Adrenal gland (tissue), 19 donors: ENCODE measurements at places on chromosomes 2 and 18. TPM values are rescaled to one million over a fixed set of nuclear protein-coding genes. Genes with fewer than 3 reads are reported as not detected.

Gene SLC14A1
- total RNA-seq: 2.2 TPM

GRCh38 chr2:59440491-59440890 lies 1113.0 kb downstream of the BCL11A start:
- DNase-seq: no peak

Gene IL36RN
- not detected for total RNA-seq

Gene POTEI
- total RNA-seq: not detected

DNA sequence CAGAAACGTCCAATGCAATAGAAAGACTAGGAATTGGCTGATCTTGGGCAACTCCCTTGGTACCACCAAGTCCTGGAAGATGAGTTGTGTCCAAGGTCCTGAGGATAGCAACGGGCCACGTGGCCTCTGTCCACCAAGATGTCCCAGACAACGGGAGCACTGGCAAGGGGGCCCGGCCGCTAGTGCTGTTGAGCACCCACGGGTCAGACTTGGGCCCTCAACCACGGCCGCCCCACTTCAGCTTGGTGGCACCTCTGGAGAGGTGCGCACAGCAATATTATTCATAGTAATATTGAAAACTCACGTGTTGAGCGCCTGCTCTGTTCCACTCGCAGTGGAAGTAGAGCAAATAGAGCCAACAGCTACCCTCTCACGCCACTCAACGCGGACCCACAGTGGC lies 19.0 kb downstream of the PASK start:
- no peak for DNase-seq

DNA sequence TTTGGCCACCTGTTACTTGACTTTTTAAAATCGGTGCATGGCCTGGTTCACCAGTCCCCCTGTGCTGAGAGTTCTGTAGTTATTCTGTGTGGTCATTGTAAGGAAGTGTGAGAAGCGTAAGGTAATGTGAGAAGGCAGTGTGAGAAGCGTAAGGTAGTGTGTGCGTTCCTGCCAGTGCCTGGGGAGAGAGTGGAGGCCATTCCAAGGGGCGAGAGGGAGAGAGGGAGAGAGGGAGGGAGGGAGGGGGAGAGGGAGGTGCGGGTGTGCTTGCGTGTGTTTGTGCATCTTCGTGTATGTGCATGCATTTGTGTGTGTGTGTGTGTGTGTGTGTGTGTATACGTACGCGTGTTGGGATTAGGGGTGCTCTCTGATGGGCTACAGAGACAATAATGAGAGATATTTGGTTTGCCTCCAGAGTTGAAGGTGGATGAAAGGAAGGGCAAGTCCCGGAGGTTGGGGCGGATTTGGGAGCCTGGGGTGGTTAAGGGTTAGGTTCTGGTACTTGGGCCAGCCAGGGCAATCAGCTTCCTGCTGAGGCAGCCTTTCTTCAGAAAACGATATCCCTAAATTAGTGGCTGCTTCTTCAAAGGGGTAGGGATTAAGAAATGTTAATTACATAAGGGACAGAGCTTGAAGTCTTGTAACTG lies 53.7 kb downstream of the SGPP2 start:
- DNase-seq: no peak

DNA sequence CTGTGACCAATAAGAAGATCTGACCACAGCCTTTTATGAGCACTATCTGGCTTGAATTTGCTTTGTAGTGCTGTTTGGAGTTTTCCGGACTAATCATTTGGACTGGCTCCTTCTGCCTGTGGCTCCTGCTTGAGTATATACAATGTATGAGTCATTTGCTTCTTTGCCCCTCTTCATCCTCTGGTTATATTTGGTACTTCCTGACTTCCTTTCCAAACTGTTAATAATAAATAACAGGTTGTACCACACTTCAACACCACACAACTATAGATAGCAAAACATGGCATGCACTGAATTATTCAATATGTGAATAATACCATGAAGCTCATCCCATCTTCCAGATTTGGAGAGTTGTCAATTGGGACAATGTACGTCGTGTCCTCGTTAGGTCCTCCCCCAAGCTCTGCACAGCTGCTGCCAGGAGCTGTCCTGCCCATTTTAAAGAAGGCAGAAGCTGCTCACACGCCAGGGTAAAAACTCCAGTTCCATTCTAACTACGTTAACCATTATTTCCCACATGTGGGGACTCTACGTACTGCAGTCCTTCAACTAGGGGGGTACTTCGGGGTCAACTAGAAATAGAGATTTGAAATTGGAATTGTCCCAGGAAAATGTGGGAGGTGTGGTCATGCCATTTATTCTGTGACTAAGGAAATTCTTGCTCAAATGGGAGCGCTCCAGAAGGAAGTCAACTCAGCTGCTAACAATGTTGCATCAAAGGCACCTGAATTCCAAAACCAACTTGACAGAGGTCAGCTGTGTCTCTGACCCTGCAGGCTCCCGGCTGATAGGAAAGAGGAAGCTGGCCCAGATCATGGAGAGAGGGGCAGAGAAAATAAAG lies 38.1 kb downstream of the ST8SIA5 start:
- no peak for DNase-seq

DNA sequence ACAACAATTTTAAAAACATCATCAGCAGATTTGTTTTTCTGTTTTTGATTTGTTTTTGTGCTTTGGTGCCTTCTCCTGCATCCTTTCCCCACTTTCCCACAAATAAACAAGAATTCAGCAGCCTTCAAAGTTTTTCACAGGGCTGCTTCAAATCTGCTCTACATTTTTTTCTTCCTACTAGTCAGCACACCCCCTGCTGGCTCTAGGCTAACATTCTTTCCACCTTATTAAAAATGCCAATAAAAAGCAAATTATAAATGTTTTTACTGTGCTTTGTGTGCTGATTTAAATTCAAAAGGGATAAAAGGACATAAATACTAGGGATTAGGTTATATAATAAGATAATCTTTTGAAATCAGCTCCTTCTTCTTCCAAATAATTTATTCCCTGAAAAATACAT lies 6.2 kb upstream of the CNTNAP5 start:
- DNase-seq: no peak

DNA sequence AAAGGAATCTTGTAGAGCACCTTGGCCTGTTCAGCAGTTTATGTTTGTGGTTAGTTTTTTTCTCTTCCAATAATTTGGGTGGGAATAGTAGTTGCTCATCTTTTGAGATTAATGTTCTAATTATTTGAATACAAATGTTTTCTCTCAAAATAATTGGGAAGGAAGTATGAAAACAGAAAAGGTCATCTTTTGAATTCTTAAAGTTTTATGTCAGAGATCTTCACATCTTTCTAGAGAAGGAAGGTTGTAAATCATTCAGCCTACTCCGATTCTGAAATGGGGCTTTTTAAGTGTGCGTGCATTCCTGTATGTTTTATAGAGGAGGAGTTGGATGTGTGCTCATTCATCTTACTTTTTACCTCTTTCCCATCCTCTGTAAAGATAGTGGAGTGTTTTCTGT lies 29.0 kb downstream of the GRHL1 start:
- DNase-seq: no peak

DNA sequence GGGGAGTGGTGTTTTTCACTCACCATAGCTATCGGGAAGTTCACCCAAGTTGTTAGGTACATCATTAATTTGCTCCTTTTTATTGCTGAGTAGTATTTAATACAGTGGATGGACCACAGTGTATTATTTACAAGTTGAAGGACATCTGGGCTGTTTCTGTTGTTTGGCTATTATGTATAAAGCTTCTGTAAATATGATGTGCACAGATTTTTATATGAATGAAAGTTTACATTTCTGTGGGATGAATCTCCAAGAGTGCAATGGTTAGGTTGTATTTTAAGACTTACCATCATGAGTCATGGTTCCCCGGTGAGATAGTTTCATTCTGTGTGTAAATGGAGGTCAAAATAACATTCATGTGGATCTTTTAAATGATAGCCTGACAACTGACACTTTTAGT lies 337.4 kb downstream of the PTPRM start:
- no peak for DNase-seq

Gene VSNL1
- 51.1 TPM for total RNA-seq

- no peak for DNase-seq
Observed at GRCh38 chr18:7637269-7637668, 70.2 kb downstream of the PTPRM start.

DNA sequence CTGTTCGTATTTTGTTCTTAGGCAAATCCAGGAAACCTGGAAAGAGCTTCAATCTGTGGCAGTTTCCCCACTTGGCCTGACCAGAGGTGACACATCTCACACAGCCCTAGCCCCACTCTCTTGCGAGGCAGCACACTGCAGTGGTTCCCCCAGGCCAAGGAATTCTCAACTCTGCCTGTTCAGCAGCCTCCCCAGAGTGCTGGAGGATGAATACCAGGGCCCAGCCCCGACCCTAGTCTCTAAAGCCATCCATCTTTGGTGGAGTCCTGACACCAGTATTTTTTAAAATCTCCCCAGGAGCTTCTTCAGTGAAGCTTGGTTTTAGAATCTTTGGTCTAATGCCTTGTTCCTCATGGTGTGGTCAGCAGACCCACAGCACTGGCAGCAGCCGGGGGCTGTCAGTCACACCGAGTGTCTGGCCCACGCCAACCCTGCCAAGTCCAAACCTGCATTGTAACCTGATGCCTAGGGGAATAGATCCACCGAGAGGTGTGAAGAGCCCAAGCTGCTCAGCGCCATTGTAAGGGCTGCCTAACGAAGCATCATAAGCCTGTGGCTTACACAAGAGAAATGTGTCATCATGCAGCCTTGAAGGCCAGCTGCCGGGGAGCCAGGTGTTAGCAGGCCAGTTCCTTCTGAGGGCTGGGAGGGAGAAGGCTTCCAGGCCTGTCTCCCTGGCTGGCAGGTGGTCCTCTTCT lies 428.7 kb upstream of the ID2 start:
- no peak for DNase-seq

GRCh38 chr2:239714116-239714515 lies 311.0 kb downstream of the NDUFA10 start:
- no peak for DNase-seq

Gene GKN2
- not detected for total RNA-seq

DNA sequence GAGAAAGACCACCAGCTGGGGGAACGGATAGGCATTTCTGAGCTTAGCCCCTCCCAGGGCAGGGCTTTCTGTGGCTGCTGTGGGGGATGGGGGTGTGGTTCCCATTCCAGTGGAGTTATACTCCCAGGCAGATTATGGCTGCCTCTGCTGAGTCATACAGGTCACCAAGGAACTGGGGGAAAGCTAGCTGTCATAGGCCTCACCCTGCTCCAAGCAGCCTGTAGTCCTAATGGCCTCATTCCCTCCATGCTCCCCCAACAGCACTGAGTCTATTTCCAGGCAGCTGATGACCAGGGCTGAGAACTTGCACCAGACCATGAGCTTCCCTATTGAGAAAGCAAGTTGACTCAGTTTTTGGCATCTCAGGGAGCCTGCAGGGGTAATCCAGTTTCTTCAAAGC lies 87.1 kb downstream of the GPR39 start:
- no peak for DNase-seq

DNA sequence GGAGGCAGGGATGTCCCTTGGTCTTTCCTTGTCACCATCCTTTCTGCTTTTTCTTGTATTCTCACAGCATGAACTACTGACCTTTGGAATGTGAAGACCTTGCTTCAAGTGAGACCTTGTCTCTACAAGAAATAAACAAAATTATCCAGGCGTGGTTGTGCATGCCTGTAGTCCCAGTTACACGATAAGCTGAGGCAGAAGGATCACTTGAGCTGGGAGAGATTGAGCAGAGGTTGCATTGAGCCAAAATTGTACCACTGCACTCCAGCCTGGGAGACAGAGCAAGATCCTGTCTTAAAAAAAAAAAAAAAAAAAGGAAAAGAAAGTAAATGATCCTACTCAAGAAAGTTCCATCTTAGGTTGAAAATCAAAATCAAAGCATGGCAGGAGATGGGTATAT lies 173.7 kb downstream of the IRS1 start:
- DNase-seq: no peak

- DNase-seq: no peak
Observed at GRCh38 chr2:74006459-74006858, 21.7 kb downstream of the TET3 start.

DNA sequence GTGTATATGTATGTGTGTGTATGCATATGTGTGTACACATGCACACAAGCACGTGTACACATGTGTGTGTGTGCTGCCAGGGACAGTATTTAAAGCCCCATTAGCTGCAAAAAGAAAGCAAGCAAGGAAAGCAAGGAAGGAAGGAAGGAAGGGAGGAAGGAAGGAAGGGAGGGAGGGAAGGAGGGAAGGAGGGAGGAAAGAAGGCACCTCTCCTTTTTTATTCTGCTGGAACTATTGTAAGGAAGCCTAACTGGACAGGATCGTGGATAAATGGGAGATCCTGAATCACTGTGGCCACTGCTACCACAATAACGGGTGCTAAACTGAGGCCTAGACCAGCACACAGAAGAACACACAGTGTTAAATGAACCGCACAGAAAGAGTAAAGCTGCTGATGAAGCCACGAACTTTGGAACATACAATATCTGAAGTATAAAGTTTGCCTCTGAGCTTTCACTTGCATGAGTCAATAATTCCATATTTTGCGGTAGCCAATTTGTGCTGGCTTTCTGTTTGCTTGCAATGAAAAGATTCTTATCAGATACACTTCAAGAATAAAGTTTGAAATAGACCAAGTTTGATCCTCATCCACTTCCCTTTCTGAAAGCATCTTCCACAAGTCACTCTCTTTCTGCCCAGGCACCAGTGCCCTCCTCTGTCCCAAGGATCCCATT lies 15.5 kb downstream of the CACNB4 start:
- DNase-seq: no peak

DNA sequence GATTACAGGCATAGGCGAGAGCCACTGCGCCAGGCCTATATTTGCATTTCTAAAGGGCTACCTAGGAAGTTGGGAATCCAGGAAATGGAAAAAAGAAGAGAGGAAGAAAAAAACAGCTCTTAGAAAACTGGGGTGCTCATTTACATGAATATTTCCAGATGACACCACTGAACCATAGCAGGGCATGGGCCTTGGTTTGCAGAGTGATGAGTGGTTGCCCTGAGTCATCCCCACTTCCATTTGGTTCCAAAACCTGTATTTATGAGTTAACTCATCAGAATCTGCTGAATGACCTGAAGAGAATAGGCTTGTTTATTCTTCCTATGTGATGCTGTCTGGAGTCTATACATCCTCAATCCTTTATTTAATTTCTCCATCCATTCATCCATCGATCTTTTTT lies 36.2 kb downstream of the EHD3 start:
- DNase-seq: no peak

Gene RAPGEF4
- 41.6 TPM for total RNA-seq

GRCh38 chr18:58229162-58229561 lies 185.1 kb downstream of the NEDD4L start:
- no peak for DNase-seq

Gene PHOSPHO2
- 2.4 TPM for total RNA-seq

- no peak for DNase-seq
Observed at GRCh38 chr2:173547499-173547898, 192.8 kb downstream of the CDCA7 start.
